Lower leg skin (tissue), 4 donors: ENCODE measurements at places on chromosomes 4 and X. TPM values are rescaled to one million over a fixed set of nuclear protein-coding genes. Genes with fewer than 3 reads are reported as not detected.
A peak's percentile ranks its signal among the peaks of the same experiment; 100 is the strongest.

DNA sequence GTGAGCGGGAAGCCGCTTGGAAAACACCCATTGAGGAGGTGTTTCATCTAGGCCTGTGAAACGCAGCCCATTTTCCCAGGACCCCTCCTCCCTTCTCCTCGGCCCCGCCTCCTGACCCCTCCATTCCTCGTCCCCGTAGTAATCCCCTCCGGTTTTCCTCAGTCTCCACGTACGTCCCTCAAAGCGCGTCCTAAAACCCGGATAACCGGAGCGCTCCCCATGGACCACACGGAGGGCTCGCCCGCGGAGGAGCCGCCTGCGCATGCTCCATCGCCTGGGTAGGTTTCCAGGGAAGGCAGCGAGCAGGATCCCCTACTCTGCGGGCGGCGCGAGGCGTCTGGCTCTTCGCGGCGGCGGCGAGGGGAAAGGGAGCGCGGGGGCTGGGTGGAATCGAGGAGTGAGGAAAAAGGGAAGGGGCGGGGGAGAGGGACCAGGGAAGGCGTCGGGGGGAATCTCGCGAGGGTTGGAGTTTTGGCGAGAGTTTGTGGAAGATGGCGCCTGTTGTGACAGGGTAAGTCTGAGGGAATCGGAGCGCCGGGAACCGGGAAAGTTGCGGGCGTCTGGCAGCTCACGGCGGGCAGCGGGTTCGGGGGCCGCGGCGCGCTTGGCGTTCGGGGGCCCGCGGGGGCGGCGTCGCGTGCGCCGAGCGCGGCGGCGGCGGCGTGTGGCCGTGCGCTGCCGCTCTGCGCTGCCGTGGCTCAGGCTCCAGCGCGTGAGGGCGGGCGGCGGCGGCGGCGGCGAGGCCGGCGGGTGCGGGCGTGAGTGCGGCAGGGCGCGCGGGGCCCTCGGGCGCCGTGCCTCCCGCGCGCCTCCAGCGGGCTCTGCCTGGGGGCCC lies at the start of gene RBPJ:
Gene RBPJ, plus strand, starts transcription at position 477 of the 835 bp plus-strand sequence. Its CDS starts 15 bp downstream, at position 492.
- DNase-seq, result peak; percentile 92

- peak; percentile 82 for DNase-seq
These were observed 22.3 kb downstream of the HAND2 start for GRCh38 chr4:173507471-173508385.

DNA sequence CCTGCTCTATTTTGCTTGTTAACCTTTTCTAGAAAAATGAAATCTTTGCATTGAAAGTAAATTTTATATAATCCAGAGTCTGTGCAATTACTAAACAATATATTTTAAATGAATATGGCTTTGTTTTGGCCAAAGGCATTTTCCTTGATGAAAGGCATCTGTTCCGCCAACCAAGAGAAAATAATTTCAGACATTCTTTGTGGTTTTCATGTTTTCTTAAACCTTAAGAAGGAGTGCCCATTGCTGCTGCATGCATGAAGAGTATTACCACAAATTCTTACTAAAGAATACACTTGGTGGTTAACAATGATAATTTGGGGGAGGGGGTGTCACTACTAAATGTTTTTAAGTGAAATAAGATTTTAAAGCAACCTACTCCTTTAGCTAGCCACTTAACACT lies 2.7 kb upstream of the PDGFC start:
- no peak for DNase-seq

FAM241A gene
- total RNA-seq, result 4.0 TPM

CT45A2 gene
- not detected for total RNA-seq

DNA sequence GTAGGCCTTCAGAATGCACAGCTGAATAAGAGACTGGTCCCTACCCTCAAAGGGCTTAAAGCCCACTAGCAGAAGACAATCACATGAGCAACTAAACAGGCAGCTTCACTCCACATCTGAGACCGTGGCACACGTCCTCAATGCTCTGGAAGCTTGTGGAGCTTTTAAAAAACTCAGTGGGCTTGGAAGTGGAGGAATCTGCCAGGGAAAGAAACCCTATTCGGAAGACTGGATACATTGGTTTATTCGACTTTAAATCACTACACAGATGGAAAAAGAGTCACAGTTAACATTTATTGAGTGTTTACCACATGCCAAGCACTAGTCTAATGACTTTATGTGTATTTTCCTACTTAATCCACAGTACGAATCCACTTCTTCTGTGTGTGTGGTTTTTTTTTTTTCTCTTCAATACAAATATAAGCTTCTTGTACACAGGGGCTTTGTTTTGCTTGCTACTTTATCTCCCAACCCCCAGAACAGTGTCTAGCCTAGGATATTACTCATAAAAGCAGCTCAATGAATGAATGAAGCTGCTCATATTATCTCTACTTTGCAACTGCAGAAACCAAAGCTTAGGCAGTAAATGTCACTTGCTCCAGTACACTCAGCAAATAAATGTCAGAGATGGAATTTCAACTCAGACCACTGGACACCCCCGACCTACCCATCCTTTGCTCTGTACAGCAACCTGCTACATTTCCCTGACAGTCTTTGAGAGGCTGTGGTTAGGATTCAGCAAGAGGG lies 137.7 kb downstream of the LDB2 start:
- DNase-seq, result no peak

ZAR1 gene
- not detected for total RNA-seq

SMIM31 gene
- not detected for total RNA-seq

- DNase-seq, result no peak
These were observed 1114.6 kb upstream of the AGA start for GRCh38 chr4:178556796-178557195.

DNA sequence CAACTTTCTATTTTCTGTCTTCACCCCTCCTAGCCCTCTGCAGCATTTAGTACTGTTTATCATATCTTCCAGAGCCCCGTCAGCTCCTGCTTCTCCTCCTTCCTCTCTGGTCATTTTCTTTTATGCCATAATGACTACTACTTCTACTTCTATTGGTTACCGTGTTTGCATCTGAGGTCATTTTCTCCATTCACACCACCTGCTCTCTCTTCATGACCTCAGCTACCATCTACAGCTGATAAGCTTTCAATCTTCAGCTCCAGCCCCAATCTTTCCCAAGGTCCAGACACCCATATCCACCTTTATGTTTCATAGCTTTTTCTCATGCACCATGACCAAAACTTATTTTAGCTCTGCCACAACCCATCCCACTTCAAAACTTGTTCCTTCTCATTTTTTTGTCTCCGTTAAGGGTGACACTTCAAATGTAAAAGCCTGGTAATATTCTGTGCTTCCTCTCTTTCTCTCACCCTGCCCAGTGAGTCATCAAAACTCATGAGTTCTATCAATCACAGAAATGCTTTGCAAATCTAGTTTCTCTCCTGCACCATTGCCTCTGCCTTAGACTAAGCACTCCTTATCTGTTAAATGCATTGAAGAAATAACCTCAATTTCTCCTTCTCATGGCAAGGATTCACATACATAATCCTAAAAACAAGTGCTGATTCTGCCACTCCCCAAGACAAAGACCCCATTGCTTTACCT lies 71.3 kb upstream of the IQCM start:
- no peak for DNase-seq
